ENCODE measurements at places on chromosomes 3 and 15. TPM values are rescaled to one million over a fixed set of nuclear protein-coding genes. Genes with fewer than 3 reads are reported as not detected.
A peak's percentile ranks its signal among the peaks of the same experiment; 100 is the strongest.

GRCh38 chr3:58059349-58060321, 51.4 kb downstream of the FLNB start:
- no peak for DNase-seq

- no peak for DNase-seq
Measured at GRCh38 chr15:65766422-65767263, 25.4 kb downstream of the DENND4A start.

DNA sequence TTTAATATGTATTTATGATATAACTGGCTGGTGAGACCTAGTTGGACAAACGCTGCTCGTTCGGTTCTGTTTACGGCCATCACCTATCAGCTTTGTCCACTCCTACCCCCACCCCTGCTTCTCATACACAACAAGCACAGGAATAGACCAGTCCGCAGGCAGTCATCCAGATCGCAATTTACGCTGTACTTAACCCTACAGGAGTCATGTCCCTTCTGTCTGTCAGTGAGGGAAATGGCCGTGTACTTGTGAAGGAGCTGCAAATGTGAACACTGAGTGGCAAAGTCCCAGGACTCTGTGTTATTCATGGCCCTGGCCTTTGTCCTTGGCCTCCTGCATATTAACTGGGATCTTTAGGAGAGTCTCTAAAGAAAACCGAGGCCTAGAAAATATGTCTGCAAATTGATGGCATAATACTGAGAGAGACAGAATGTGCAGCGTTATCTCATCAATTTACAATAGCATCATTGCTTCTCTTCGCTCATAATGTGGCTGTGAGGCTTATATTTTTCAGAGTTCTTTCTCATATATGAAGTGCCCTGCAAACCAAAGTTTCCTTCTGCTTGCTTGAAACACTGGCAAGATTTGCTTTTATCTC, 7.2 kb upstream of the ABHD10 start:
- DNase-seq, result no peak

GRCh38 chr3:70111411-70111810, 111.9 kb downstream of the SAMMSON start:
- no peak for DNase-seq

DNA sequence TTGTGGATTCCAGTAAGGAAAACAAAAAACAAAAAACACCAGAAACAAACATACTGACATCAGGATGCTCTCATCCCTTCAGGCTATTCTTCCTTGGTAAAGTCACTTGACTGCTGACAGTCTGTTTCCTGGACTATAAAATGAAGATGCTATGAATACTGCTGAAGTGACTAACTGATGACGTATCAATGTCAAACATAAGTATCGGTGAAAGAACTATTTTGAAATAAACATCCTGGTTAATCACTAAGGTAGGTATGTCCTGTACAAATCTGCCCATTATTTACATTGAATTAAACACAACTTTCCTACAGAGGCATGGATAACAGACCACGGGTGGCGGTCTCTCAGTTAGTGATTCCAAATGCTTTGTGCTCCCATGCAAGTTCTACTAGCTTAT, 45.9 kb downstream of the CHAC1 start:
- DNase-seq, result peak; percentile 96

- DNase-seq, result peak; percentile 77
Measured at GRCh38 chr15:47756872-47757271, 39.6 kb downstream of the SEMA6D start.

DNA sequence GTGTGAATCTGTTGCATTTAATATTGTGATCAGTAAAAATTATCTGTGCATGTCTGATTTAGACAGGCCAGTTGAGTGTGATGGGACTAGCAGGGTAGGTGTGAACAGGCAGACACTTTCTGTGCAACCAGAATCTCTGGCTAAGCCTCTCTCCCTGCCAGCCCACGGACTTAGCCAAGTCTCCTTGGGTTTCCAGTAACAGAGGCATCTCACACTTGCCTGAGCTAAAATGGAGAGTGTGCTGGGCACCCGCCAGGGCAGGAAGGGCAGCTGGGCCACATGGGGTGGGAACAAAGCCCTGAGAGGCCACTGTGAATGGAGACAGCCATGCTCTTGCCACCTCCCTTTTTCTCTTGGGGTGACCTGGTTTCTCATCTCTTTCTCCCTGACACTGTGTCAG, 12.5 kb upstream of the RPS27L start:
- DNase-seq, result no peak

DNA sequence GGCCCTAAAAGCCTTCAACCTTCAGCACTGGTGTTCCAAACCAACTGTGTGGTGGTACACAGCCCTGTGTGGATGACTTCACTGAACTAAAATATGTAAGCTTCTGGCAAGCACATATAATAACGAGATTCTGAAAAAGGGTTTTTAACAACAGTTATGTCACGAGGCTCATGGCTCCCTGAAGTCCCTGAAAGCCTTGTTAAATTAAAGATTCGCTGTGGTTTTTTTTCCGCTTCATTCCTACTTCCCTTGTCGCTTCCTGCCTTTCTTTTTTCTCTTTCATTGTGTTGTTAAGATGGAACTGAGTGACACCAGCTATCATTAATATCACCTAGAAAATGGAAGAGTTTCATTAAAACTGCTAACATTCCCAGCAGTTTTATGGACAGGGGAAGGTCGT, 3.5 kb downstream of the RORA start:
- DNase-seq, result no peak

- peak; percentile 92 for DNase-seq
Measured at GRCh38 chr3:24237971-24238706, 256.5 kb downstream of the THRB start.

GRCh38 chr3:192079098-192079497, 618.1 kb downstream of the PYDC2 start:
- no peak for DNase-seq

- no peak for DNase-seq
Measured at GRCh38 chr15:85771271-85771670, 23.5 kb downstream of the KLHL25 start.

DNA sequence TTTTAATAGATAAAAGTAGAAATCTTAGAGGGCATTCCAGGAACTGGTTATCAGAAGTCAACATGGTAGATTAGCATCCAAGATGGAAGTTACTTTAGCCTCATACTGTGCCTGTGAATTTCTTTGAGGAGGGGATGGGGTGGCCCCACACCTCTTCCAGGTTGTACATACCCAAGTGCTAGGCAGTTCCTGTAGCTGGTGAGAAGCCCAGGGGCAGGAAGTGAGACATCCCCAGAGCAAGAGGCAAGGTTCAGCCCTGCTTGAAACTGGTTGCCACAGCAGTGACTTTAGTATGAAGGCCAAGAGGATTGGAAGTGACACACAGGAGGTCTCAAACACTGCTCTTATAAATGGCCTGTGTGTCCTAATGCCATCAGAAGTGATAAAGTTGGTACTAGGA, 11.9 kb downstream of the GTPBP8 start:
- DNase-seq, result peak; percentile 36

GRCh38 chr15:91055548-91056331, 33.3 kb upstream of the VPS33B start:
- peak; percentile 37 for DNase-seq

- no peak for DNase-seq
Measured at GRCh38 chr15:34708422-34708821, 46.4 kb downstream of the GJD2 start.

GRCh38 chr3:148883163-148883562, 18.1 kb downstream of the CPA3 start:
- DNase-seq, result no peak

GRCh38 chr3:68958932-68959331, 26.6 kb upstream of the TAFA4 start:
- no peak for DNase-seq

DNA sequence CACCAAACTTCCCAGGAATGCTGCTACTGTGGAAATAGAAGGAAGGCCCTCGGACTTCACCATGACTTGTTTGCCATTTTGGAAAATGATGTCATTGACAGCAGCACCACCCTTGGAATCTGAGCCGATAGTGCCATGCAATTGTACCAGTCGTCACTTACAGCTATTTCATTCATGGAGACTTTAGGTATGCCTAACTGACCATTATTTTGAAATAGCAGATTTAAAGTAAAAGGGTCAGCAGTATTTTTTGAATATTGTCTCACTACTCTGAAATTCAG, 66.0 kb upstream of the ARL8B start:
- DNase-seq, result no peak

DNA sequence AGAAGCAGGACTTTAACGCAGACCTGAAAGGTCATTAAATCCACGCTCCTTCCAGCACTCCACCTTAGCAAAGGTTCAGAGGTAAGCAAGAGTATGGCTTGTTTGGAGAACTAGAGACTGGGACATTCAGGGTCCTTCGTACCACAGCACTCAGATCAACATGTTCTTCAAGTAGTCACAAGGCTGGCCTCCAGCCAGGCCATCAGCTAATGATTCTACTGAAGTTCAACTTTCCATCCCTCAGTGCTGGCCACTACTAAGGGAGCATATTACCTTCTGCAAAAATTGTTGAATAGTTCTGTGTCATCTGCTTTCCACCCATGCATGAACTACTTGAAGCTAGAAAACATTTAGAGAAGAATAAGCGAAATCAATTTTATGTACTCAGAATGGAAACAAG, 17.6 kb downstream of the CD200R1L start:
- DNase-seq, result no peak

The EPHB1 gene
- 0.04 TPM for polyA plus RNA-seq

The EPHB3 gene
- 4.3 TPM for polyA plus RNA-seq

The SYNPR gene
- not detected for polyA plus RNA-seq

The THSD4 gene
- polyA plus RNA-seq, result 18.0 TPM

The ALPK3 gene
- 0.02 TPM for polyA plus RNA-seq

The ACSBG1 gene
- 0.02 TPM for polyA plus RNA-seq
